ENCODE measurements at places on chromosomes 1 and 21.
A peak's percentile ranks its signal among the peaks of the same experiment; 100 is the strongest.

GRCh38 chr1:119682141-119682540 lies 29.6 kb upstream of the PHGDH start:
- DNase-seq, result no peak

- DNase-seq, result no peak
Observed at GRCh38 chr21:41960386-41960785, 6.6 kb upstream of the C2CD2 start.

DNA sequence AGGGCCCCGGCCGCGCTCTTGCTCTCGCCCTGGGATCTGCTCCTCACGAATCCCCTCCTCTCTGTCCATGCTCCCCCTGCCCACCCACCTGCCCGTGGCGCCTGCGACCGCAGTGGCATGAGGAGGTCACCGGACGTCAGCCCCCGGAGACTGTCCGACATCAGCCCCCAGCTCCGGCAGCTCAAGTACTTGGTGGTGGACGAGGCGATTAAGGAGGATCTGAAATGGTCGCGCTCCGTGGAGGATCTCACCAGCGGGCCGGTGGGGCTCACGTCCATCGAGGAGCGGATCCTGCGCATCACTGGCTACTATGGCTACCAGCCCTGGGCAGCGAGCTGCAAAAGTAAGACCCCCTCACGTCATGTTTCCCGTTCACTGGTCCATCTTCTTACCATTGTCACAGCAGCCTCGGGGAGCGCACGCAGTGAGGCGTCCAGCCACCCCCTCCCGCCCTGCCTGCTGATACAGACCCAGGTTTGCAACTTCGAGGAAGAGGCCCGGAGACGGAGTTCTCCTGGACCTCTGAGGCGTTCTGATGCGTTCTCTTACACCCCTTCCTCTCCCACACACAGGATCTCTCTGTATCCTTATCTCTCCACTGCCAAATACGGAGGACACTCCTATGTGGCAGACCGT lies 1.1 kb downstream of the SLC35F3 start:
- DNase-seq, result peak; percentile 8

DNA sequence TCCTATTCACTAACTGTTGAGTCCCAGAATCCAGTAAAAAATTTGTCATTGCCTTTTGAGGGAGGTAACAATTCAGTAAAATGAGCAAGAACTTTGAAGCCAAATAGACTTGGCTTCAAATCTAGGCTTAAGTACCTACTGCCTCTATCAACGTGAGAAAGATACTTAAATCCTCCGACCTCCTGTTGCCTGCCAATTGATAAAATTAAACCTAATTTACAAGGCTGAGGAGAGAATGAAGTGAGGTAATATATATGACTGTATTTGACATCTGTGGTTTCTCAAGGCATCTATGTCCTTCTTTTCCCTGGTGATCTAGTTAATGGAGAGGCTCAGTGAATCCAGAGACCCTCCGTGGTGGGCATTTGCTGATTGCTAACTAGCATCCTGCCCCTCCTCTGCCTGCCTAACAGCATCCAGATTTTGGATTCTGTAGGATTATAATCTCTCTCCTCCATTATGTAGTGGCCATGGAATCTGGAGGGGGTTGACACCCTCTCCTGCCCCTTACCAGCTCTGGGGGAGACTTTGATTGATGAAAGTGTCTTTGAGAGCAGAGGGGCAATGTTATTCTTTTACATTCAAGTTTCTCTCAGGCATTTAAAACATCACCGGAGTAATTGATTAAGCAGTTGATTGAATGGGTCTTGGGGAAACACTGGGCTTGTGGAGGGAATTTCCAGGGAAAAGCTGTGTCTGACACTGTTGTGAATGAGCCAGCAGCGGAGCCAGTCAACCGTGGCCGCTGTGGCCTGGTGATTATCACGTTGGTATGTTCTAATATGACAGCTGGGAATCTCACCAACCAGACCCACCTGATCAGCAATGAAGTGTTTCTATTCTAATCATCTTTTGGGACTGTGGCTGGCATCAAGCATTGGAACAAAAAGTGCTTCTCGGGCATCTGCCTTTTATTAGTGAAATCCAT lies 140.7 kb upstream of the FAM78B start:
- no peak for DNase-seq

DNA sequence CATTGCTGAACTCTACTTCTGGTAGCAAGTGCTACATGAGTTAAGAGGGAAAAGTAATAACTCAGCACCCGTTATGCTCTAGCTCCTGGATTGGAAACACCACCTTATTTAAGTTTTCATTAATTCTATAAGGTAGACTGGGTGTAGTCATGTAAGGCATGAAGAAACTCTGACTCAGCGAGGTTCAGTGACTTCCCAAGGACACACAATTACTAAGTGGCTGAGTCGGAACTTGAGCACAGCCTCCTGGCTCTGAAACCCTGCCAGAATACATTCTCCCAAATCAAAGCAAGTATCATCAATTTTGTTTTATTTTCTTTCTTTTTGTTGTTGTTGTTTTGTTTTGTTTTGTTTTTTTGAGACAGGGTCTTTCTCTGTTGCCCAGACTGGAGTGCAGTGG lies 29.1 kb upstream of the SCCPDH start:
- DNase-seq, result no peak

- DNase-seq, result no peak
Observed at GRCh38 chr1:39255222-39255621, 50.7 kb downstream of the MACF1 start.

DNA sequence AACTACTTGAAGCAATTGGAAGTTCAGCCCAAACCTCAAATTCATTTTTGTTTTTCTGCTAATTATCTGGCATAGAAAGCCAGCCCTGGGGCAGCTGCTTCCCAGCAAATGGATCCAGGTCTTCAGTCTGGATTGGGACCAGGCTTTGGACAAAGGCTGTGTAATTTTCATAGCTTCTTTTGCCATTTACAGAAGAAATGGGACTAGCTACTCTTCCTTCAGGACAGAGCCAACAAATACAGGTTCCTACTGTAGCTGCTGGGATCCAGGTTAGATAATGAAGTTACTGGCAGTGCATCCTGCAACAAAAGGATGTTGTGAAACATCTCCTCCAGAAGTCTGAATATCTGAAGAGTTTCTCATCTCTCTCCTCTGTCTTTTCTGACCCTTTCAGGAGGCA lies 171.5 kb upstream of the CAMK1G start:
- DNase-seq, result no peak

- no peak for DNase-seq
Observed at GRCh38 chr21:45284456-45284741, 3.3 kb downstream of the POFUT2 start.

GRCh38 chr1:66648901-66649595 lies 103.2 kb upstream of the DYNLT5 start:
- no peak for DNase-seq

DNA sequence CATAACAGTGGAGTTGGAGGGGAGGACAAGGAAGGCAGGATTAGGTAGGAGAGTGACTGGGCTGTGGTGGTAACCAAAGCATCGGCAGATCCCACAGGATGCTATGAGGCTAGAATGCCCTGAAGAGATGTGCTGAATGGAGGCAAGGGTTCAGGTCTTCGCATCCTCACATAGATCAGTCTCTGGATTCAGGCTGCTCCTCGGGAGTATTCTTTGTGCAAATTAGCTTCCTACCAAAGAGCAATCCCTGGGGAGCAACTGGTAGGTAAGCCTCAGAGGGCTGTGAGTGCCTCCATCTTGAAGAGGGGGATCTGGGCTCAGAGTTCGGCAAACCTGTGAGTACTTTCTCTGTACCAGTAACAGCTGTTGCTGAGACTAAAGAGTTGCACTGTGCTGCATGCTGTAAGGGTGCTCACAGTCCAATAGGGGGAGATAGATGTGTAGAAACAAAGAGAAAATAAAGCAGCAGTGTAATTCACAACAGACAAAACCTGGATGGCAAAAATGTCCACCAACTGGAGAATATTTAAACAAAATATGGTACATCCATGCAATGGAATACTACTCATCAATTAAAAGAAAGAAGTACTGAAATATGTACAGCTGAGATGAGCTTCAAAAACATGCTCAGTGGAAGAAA lies 322.4 kb upstream of the DEPDC1 start:
- peak; percentile 35 for DNase-seq

- no peak for DNase-seq
Observed at GRCh38 chr1:221891708-221892107, 149.8 kb upstream of the DUSP10 start.

GRCh38 chr1:5765997-5766913 lies 226.0 kb downstream of the NPHP4 start:
- DNase-seq, result no peak

- DNase-seq, result no peak
Observed at GRCh38 chr1:209318181-209319056, 265.1 kb upstream of the CAMK1G start.

- DNase-seq, result no peak
Observed at GRCh38 chr1:228276901-228277490, 69.2 kb downstream of the OBSCN start.

- DNase-seq, result no peak
Observed at GRCh38 chr21:39340687-39341086, 8.2 kb downstream of the HMGN1 start.

DNA sequence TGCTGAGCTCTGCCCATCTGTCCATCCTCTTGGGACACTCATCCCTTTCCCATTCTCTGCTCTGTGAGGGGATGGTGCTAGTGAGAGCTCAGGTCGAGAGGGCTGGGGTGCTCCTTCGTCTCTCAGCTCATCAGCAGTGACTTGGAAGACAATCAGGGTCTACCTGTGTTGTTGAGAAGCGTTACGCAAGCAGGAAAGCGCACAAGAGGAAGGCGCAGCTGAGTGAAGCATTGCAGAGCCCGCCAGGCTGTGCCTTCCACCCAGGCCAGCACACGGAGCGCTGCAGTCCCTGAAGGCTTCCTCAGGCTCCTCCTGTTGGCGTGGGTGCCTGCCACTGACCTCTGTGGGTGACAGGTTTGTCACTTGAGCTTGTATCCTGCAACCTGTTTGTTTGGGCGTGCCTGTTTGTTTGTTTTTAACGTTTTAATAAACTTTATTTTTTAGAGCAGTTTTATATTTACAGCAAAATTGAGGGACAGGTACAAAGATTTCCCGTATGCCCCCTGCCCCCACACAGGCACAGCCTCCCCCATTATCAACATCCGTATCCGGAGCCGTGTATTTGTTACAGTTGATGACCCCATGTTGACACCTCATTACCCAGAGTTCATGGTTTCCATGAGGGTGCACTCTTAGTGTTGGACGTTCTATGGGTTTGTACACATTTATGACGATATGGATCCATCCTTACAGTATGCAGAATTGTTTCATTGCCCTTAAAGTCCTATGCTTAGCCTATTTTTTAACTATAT lies 36.7 kb downstream of the ADARB1 start:
- DNase-seq, result no peak

DNA sequence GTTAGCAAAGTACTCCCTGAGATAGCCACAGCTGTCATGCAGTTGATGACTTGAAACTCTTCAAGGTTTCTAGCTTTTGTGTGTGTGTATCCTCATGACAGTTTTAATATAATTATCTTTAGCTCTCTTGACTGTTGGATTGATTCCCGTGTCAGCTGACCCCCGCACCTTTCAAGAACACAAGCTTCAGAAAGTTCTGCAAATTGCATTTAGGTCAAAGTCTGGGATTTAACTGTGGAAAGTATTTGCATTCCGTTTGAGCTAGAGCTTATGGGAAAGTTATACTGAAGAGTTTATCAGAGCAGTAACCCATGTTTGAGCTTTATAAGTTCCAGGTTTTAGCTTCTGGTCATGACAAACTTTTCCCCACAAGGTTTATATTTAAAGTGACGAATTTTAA lies 380.1 kb upstream of the CHRM3 start:
- DNase-seq, result no peak

- peak; percentile 54 for DNase-seq
Observed at GRCh38 chr1:77313491-77313890, 31.7 kb downstream of the AK5 start.

DNA sequence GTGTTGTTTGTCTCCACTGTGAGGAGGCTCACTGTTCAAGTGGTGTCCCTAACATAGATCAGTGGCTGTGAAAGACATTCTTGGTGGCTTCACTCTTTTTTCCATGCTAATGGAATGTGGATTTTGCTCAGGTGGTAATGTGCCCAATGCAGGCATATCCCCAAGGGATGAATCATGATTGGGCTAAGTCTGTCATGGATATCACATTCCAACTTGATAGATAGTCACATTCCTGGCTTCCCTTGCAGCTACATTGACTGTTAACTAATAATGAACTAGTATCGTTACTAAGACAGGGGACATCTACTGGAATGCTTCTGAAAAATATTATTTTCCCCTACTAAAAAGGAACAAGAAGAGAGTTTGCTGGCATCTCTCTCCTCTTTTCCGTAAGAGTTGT lies 86.3 kb upstream of the SOD1 start:
- no peak for DNase-seq

DNA sequence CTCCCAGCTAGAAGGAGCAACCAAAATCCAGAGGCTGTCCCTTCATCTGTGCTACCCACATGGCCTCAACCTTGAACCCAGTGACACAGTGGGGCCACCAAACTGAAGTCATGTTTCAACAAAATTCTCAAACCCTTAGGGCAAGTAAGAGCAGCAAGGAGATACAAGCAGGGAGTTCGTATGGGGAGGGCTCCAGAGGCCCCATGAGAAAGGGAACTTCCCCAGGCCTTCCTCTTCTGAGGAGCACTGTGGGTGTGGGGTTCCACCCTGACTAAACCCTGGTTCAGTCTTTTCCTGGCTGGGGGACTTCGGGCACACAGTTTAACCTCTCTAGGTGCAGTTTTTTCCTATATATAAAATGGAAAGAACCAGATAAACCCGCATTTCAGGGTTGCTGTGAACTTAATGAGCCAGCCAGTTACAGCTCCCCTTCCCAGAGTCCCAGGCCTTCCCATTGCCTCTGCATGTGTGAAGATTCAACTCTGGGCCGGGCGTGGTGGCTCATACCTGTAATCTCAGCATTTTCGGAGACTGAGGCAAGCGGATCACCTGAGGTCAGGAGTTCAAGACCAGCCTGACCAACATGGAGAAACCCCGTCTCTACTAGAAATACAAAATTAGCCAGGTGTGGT lies 8.0 kb upstream of the THEMIS2 start:
- DNase-seq, result no peak

DNA sequence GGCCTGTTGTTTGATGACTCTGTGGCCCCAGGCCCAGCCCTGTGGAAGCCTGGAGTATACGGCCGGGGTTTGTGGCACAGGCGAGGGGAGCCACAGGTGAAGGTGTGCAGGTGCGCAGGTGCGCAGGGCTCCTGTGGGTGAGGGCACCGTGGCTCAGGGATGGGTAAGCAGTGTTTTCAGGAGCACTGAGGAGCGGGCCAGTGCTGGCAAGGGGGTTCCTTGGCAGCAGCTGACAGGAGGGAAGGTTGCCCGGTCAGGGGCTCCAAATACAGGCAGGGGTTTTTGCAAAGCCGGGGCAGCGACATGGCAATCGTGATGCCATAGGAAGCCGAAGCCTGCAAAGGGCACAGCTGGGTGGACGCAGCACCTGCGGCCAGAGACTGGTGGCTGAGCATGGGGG lies 20.7 kb downstream of the AGPAT3 start:
- no peak for DNase-seq

GRCh38 chr1:177794376-177794991 lies 175.4 kb downstream of the SEC16B start:
- DNase-seq, result peak; percentile 28

Measured in iPS-NIHi11 (cell line).